ENCODE measurements at places on chromosomes 16 and 17.

- peak; percentile 87 for DNase-seq
Measured at GRCh38 chr17:5031365-5032082, 3.7 kb downstream of the SLC52A1 start.

GRCh38 chr16:69438465-69438864 is 14.0 kb downstream of the CYB5B start:
- no peak for DNase-seq

DNA sequence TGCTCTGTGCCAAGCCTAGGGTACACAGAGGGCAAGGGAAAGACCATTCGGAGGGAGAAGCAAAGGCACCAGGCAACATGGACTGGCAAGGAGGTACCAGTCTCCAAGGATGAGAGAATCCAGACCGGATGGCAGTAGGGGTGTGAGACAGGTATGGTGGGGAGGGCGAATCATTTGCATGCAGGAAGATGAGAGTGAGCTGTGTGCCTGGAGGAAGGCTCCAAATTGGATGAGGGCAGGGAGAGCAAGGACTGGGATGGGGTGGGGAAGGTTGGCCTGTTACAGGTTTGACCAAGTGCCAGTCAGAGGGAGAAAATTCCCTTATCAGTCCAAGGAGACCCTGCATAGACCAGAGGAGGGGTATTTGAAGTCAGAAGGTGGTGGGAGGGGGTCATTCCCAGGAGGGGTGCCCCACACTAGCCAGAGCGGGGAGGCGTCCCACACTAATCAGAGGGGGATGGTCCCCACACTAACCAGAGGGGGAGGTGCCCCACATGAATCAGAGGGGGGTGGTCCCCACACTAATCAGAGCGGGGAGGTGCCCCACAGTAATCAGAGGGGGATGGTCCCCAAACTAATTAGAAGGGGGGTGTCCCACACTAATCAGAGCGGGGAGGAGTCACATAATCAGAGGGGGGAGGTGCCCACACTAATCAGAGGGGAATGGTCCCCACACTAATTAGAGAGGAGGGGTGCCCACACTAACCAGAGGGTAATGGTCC is 737 bp downstream of the CANT1 start:
- DNase-seq: no peak

DNA sequence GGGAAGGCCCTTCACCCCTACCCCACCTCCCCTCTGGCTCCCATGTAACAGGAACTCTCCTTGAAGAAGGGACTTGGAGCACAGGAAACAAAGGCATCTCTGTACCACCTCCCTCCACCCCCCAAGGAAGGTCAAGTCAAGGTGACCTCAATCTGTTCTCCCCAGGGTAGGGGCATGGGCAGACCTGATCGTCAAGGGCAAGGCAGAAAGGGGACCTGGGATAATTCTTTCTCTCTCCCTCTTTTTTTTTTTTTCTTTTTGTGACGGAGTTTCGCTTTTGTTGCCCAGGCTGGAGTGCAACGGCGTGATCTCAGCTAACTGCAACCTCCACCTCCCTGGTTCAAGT is 4.3 kb upstream of the STAT5A start:
- no peak for DNase-seq

- DNase-seq: no peak
Measured at GRCh38 chr17:10756185-10756584, 26.4 kb upstream of the TMEM220 start.

DNA sequence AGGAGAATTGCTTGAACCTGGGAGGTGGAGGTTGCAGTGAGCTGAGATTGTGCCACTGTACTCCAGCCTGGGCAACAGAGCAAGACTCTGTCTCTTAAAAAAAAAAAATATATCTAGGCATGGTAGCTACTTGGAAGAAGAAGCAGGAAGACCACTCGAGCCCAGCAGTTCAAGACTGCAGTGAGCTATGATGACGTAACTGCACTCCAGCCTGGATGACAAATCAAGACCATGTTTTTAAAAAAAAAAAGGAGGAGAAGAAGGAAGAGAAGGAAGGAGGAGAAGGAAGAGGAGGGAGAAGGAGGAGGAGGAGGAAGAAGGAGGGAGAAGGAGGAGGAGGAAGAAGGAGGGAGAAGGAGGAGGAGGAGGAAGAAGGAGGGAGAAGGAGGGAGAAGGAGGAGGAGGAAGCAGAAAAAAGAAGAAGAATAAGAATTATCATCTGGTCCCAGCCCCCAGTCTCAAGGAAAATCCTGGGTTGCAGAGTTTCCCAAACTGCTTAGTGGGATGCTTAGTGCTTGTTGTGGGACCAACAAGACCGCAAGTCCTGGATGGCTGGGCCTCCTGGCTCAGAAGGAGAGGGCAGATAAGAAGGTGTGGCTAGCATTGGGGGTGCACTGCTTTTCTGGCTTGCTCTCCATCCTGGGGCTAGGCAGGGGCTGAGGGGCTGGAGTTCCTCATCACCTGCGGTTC is 3.7 kb upstream of the DRC7 start:
- DNase-seq: no peak

GRCh38 chr17:77365584-77366186 is 224.9 kb downstream of the SEC14L1 start:
- no peak for DNase-seq

GRCh38 chr16:51648526-51648925 is 497.5 kb upstream of the SALL1 start:
- DNase-seq: no peak

DNA sequence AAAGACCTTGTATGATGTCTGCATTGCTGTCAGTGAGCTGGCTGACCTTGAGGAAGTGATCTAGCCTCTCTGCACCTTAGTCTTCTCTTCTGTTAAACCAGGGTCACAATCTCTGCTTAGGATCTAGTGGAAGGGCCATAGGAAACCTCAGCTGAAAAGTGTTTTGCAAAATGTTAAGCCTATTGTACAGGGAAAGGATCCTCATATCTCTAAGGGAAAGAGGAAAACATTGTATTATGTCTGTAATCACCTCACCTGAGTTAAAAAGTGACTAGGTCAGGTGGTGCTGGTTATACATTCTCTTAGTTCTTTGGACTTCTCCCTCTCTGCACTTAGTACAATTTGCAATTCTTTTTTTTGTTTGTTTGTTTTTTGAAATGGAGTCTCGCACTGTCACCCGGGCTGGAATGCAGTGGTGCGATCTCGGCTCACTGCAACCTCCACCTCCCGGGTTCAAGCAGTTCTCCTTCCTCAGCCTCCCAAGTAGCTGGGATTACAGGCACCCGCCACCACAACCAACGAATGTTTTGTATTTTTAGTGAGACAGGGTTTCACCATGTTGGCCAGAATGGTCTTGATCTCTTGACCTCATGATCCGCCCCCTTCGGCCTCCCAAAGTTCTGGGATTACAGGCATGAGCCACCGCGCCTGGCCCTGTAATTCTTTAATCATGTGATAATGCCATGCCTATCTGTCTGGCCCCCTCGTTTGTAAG is 2.0 kb upstream of the SEPHS2 start:
- no peak for DNase-seq

GRCh38 chr16:16992975-16993765 is 477.6 kb downstream of the XYLT1 start:
- DNase-seq: peak; percentile 13

GRCh38 chr17:78783711-78784324 is 1.7 kb upstream of the CYTH1 start:
- no peak for DNase-seq

DNA sequence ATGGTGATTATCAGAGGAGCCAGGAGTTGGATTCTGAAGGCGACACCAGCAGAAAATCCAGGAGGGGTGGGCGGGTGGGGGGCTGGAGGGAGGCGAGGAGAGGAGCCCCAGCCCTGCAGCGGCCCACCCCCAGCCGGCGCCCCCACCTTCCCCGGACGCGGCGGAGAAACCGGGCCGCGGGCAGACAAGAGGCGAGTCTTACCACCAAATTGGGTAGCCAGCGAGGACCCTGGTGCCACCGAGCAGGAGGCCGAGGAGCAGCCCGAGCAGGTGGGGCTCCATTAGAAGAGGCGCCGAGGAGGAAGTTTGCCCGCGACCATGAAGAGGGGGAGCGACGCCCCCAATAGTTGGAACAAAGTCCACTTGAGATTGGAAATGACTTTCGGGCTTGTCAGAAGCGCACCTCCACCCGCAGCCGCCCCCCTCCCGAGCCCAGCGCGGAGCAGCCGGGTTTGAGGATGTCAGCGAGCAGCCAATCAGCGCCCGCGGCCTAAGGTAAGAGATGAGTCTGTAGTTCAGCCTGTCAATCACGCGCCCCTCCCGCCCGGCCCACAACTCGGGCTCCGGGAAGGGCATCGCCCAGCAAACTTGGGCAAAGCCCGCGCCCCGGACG is at the start of gene WNT3:
TSS of gene WNT3 (minus strand) at position 377 of the 613 bp plus-strand sequence. CDS start at position 282, 95 bp downstream.
- DNase-seq: peak; percentile 49

GRCh38 chr16:80804056-80804525 is 307 bp downstream of the CDYL2 start:
- peak; percentile 61 for DNase-seq

GRCh38 chr17:49616601-49617131 is 41.0 kb downstream of the NXPH3 start:
- DNase-seq: no peak

- no peak for DNase-seq
Measured at GRCh38 chr16:22638393-22639206, 127.9 kb downstream of the NPIPB5 start.
